ENCODE measurements at places on chromosomes 3 and 15. TPM values are rescaled to one million over a fixed set of nuclear protein-coding genes. Genes with fewer than 3 reads are reported as not detected.

The TM4SF4 gene
- total RNA-seq, result 30.7 TPM

The DISP2 gene
- 1.1 TPM for total RNA-seq

The HGD gene
- total RNA-seq, result 22.1 TPM

The BFSP2 gene
- total RNA-seq, result not detected

The MCTP2 gene
- total RNA-seq, result not detected

The TM6SF1 gene
- not detected for total RNA-seq

The RABL3 gene
- total RNA-seq, result 23.0 TPM

The IL5RA gene
- total RNA-seq, result not detected

The STT3B gene
- 68.7 TPM for total RNA-seq

The LYZL4 gene
- not detected for total RNA-seq

The PLA2G4E gene
- total RNA-seq, result not detected

The SAMMSON gene
- total RNA-seq, result not detected

The CHCHD6 gene
- total RNA-seq, result 20.2 TPM
